ENCODE measurements at places on chromosomes 12 and 14.

DNA sequence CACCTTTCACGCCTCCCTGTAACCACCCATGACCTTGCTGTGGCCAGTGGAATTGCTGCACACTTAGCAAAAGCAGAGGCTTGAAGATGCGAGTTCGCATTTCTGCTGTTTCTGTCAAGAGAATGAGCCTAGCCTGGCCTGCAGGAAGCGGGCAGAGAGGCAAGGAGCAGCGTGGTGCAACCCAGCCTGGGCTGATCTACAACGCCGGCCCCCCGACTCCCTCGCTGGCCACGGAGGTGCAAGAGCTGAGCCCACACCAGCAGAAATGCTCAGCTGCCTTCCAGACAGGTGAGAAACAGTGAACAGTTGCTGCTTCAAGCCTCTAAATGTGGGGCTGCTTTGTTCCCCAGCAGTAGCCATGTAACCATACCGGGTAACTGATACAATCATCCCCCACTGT, 116.4 kb downstream of the NCOR2 start:
- no peak for DNase-seq

GRCh38 chr14:101355284-101355683, 206.0 kb upstream of the DIO3 start:
- no peak for DNase-seq

DNA sequence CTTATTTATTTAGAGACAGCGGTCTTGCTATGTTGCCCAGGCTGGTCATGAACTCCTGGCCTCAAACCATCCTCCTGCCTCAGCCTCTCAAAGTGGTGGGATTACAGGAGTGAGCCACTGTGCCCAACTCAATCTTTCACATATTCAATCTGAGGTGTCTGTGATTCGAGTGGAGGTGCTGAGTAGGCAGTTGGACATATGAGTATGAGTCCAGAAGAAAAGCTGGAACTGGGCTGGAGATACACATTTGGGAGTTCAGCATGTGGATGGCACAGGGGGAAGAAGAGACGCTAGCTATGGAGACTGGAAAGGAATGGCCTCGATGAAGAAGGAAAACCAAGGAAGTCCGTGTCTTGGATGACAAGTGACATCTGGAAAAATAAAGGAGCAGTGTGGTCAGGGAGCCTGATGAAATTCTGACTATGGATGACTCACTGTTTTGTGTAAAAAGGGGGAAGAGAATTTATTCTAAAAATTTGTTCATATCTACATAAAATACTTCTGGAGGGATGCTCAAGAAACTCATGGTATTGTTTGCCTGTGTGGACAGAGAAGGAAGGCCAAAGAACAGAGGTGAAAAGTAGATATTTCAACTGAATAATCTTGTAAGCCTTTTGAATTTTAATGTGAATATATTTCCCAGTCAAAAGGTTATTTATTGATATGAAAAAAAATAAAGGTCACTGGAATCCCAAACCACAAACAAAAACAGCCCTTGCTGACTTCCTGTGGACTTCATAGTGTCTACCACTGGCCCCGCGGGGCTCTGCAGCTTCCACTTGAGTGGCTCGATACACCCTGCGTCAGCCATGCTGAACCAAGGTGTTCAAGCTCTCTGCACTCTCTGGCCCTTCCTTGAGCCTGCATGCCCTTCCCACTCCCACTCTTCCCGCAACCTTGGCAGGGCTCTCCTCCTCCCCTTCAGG, 8.9 kb upstream of the LTA4H start:
- no peak for DNase-seq

GRCh38 chr14:105161309-105161708, 7.3 kb downstream of the JAG2 start:
- peak; percentile 16 for DNase-seq

GRCh38 chr12:51951843-51952722, 584 bp downstream of the ACVR1B start:
- no peak for DNase-seq

DNA sequence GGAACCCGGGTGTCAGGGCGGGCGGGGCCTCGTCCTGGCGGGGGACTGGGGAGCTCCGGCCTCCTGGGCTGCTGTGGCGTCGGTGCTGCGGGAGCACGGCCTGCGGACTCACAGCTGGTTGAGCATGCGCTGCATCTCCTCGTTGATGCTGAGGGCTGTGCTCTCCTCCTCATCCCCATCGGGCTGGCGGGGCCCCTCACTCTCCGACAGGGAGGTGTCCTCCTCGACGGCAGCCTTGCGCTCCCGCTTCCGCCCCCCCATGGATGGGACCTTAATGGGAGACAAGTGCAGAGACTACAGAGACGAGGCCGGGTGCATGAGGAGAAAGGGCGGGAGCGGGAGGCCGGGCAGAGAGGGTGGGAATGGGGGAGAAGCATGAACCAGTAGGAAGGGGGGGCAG, 7.3 kb downstream of the IFFO1 start:
- DNase-seq, result no peak

- no peak for DNase-seq
Observed at GRCh38 chr12:5623411-5623810, 191.5 kb downstream of the NTF3 start.

GRCh38 chr12:106954462-106955376, 988 bp upstream of the TMEM263 start:
- no peak for DNase-seq

DNA sequence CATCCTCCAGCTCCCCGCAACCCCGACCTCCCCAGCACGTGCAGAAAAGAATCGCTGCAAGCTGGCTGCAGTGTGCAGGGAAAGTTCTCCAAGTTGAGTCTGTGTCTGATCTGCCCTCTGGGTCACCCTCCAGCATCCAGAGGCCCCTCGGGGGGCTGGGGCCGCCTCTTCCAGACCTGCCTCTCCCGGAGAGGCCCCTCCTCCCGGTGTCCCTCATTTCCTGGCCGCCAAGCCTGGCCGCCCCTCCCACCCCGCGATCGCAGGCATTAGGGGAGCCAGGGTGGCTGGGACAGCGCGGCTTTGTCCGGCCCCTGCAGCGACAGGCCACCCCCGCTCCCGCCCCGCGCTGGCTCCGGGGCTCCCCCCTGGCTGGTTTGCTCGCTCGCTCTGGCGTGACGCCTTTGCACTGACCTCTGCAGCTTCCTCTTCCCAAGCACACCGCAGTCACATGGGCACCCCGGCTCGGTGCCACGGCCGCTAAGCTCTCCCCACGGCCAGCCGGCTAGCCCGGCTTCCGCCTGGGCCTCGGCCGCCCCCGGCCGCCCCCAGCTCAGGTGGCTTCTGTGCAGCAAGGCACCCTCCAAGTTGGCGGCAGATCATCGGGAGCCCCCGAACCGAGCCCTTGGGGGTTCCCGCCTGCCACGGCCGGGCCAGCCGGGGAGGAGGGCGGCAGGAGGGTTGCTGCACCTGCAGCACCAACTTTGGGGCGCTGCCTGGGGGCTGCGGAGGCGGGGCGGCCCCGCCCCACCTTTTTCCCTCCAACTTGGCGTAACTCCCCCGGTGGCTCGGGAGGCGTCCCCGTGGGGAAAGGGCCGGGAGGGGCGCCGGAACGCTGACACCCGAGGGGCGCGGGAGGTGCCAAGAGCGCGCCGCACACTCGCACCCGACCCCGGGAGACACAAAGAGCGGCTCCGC, 43.7 kb downstream of the KDM2B start:
- peak; percentile 58 for DNase-seq

GRCh38 chr12:12224240-12224940, 42.5 kb downstream of the LRP6 start:
- no peak for DNase-seq

DNA sequence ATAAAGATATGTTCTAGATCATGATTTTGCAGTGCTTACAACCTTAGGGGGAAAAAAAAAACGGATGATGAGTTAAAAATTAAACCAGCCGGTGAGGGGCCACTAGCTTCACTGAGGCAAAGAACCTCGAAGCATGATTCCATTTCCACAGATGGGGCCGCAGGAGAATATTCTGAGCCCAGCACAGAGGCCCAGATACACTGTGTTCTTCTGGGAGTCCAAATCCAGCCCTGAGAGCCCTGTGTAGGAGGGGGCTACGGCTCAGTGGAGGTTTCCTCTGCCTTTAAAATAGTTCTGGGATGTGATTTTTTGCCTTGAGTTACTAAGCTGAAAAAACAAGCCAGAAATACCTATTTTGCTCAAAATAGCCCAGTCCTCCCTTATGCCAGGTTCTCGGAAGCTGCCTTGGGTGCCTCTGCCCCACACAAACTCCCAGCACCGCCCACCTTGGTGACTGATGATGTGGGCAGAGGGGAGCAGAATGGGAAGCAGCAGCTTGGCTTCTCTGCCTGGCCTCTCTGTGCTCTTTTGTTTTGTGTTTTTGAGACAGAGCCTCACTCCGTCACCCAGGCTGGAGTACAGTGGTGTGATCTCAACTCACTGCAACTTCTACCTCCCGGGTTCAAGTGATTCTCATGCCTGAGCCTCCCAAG, 105.4 kb upstream of the BCL2L14 start:
- no peak for DNase-seq

GRCh38 chr12:66014818-66015217, 115.7 kb downstream of the LLPH start:
- DNase-seq, result no peak

DNA sequence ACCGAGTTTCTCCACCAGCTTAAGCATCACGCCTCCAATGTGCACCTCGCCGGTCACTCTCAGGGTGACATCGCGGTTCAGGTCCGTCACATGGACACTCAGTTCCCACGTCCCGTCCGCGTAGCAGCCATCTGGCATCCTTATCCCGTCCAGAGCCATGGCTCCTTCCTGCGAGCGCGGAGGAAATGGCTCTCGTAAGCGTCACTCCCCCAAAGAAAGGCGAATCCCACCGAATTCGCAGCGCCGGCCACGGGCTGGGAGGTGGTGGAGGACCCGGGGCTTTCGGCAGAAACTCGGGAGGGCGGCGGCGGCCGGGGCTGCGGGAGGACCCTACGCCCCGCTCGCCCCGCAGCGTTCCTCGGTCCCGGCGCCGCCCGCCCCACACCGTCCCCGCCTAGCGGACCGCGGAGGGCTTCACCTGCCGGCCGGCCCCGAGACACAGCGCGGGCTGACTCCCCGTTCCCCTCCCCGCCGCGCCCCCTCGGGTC, 396 bp downstream of the FERMT2 start:
- peak; percentile 50 for DNase-seq

- DNase-seq, result no peak
Observed at GRCh38 chr12:71125515-71125914, 32.3 kb downstream of the TSPAN8 start.

DNA sequence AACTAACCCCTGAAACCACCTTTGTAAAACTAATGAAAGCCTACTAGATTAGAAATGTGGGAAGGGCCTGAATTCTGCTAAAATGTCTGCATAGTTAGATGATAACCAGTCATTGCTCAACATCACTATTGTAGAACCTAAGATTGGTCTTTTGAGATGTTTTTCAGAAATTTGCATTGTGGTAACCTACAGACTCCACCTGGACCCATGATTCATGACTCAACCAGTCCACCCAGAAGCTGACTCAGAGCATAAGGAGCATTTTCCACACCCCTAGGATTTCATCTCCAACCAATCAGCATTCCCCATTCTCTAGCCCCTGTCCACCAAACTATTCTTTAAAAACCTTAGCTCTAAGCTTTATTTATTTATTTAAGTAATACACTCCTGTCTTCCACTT, 30.4 kb upstream of the CHGA start:
- no peak for DNase-seq

DNA sequence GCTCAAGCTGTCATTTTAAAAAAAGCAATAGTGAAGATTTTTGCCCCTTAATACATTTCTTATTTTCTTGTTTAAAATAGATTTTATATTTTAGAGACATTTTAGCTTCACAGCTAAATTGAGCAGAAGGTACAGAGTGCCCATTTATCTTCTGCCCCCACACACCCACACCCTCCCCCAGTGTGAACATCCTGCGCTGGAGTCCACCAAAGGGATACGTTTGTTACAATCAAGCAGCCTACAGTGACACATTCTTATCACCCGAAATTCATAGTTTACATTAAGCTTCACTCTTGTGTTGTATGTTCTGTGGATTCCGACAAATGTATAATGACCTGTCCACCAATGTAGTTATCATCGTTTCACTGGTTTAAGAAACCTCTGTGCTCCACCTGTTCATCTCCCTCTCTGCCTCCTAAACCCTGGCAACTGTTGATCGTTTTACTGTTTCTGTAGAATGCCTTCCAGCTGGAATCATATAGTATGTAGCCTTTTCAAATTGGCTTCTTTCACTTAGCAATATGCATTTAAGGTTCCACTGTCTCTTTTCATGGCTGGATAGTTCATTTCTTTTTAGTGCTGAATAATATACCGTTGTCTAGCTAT, 91.0 kb upstream of the TRAF3 start:
- no peak for DNase-seq

GRCh38 chr12:10069099-10069498, 29.7 kb downstream of the CLEC1A start:
- no peak for DNase-seq

DNA sequence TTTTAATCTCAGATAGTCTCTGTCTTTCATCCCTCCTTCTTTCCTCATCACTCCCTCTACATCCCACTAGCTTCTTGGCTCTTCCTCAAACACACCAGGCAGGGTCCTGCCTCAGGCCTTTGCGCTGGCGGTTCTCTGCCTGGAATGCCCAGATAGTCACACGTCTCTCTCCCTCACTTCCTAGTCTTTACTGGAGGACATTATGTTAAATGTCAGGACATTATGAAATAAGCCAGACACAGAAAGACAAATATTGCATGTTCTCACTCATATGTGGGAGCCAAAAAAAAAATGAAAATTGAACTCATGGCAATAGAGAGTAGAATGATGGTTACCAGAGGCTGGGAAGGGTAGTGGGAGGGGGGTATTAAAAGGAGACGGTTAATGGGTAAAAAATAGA, 442.0 kb downstream of the MED13L start:
- DNase-seq, result no peak

- no peak for DNase-seq
Observed at GRCh38 chr12:94401326-94401725, 58.3 kb downstream of the CEP83 start.

DNA sequence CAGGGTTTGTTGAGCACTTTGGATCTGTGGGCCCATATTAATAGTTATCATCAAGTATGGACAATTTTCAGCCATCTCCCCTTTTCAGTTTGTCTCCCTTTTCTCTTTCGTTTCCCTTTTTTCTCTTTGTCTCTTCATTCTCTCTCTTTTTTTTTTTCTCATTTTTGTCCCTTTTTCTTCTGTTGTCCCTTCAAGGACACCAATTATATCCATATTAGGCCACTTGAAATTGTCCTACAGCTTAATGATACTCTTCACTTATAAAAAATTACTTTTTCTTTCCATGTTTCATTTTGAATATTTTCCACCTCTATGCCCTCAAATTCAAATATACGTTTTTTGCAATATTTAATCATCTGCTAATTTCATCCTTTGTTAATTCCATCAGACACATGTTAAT, 53.3 kb downstream of the MAP4K5 start:
- DNase-seq, result no peak

DNA sequence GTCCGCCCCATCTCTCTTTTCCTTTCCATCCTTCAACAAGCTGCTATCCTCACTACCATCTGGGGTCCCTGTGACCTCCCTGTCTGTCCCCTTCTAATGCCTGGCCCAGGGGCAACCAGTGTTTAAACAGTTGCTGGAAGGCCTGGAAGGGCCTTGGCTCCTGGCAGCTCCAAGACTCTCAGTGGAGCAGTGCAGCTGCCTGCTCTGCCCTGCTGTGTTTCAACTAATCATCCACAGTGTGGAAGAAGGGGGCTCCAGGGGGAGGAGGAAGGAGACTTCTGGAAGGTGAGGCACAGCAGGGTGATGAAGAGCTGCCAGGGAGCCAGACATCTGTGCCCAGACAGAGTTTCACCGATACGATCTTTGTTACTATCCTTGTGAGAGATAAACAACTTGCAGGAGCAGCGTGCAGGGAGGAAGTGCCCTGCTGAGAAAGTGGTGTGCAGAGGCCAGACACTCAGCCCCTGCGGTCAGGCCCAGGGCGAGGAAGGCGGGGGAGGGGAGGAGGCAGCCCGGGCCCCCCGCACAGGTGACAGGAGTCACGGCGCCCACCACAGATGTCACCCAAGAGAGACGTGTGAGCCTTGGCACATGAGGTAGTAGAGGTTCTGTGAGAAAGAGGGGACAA, 1061.8 kb downstream of the BCL11B start:
- DNase-seq, result no peak

Measured in NCI-H1092 treated with DMSO at 0.1 percent for 48 hours (cell line).